H9 (cell line): ENCODE measurements at places on chromosomes 5 and 9. TPM values are rescaled to one million over a fixed set of nuclear protein-coding genes. Genes with fewer than 3 reads are reported as not detected.

The PCDHGA3 gene
- 0.88 and 0.94 TPM in 2 replicates for total RNA-seq

The PRDM9 gene
- total RNA-seq, result not detected in 2 replicates

The TEK gene
- 1.6 and 1.8 TPM in 2 replicates for total RNA-seq

The NEUROG1 gene
- total RNA-seq, result not detected in 2 replicates

The FBP1 gene
- 1.9 and 2.2 TPM in 2 replicates for total RNA-seq

The CCDC127 gene
- 9.0 and 9.4 TPM in 2 replicates for total RNA-seq

The SOHLH1 gene
- not detected in 2 replicates for total RNA-seq

The PCDHGA2 gene
- total RNA-seq, result 0.90 and 1.1 TPM in 2 replicates

The EIF4E1B gene
- 1.3 and 1.8 TPM in 2 replicates for total RNA-seq

GRCh38 chr9:121309833-121310425 is 42.0 kb downstream of the GSN start:
- DNase-seq, result no peak

DNA sequence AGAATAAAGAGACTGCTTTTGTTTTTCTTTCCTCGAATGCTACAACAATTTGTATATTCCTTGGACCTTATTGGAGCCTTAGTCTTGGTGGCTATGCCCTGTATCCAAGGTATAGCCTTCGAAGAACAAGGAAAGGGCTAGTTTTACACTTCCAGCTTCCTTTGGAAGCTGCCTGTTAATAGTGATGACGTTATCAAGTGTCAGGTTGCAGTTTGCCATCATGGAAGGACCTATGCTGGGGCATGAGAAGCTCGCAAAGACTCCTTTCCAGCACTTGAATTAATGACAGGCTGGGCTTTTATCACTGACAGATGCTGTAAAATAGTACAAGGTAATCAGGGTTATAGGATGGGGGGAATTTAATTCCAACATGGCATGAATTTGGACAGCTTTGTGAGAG is 157.9 kb downstream of the KDM4C start:
- DNase-seq, result no peak

DNA sequence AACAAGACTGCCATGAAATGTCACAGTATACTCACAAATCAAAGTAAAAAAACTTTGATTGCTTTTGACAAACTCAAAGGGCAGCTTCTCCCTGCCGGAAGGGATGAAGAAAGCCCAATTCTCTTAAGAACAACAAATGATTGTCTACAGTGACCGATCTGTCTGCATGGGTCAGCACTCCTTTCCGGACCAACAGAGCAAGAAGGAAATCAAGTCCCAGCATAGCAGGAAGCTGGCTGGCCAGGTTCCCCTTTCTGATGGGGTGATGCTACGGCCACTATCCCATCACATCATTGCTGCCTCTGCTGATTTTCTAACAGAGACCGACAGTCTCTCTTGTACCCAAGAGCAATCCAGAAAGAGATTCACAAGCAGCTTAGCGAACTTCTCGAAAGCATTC is 692 bp downstream of the C1QTNF3 start:
- no peak for DNase-seq

DNA sequence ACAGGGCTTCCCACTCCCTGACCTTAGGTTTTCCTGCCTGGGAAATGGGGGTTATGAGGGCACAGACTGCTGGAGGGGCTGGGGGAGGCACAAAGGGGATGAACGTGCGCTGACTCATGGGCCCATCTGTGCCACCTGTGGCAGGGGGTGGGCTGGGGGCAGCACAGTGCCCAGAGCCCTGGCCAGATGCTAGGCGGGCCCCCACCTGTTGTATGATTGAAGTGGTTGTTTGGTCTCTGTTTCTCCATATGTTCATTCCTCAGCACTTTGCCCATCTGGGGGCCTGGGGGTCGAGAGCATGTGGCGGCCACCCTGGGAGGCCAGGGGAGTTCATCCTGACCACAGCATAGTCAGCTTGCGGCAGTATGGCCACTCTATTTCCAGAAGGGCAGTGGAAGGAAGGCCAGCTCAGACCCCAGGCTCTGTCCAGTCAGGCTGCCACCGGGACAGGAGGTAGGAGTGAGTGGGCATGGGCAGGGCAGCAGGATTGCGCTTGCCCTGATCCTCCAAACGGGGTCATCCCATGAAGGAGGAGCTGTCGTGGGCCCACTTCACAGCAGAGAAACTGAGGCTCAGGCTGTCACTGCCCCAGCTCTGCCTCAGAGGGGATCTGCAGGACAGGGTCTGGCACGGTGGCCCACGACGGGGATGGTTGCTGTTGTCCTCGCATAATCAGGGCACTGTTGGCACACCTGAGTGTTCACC is 841 bp upstream of the NINJ1 start:
- no peak for DNase-seq

GRCh38 chr5:173014671-173015070 is 31.1 kb downstream of the ATP6V0E1 start:
- no peak for DNase-seq

- DNase-seq, result no peak
Observed at GRCh38 chr5:103391659-103392058, 133.1 kb downstream of the MACIR start.

DNA sequence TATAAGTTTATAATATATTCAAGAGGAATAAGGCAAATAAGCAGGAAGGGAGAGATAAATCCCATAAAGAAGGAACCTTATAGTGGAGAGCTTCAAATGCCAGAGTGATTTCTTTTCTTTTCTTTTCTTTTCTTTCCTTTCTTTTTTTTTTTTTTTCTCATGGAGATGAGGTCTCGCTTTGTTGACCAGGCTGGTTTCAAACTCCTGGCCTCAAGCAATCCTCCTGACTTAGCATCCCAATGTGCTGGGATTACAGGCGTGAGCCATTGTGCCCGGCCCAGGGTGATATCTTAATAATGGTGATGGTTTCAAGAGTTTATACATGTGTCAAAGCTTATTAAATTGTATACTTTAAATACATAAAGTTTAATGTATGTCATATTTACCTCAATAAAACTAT is 19.6 kb upstream of the FOCAD start:
- DNase-seq, result peak; percentile 54

- no peak for DNase-seq
Observed at GRCh38 chr9:110954822-110955291, 83.4 kb downstream of the LPAR1 start.

DNA sequence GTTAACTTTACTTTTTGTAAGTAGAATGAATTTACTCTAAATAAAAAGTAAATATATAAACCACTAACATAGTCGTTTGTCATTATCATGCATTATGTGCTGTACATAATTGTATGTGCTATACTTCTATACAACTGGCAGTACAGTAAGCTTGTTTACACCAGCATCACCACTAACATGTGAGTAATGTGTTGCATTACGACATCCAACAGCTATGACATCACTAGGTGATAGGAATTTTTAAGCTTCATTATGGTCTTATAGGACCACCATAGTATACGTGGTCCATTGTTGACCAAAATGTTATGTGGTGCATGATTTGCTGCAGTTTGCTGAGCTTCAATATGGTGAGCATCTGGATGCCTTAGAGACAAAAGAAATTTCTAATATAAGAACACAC is 819.1 kb upstream of the GRAMD2B start:
- DNase-seq, result no peak

- DNase-seq, result no peak
Observed at GRCh38 chr5:103743421-103743820, 180.8 kb upstream of the NUDT12 start.

- no peak for DNase-seq
Observed at GRCh38 chr5:133564921-133565565, 47.3 kb downstream of the FSTL4 start.

DNA sequence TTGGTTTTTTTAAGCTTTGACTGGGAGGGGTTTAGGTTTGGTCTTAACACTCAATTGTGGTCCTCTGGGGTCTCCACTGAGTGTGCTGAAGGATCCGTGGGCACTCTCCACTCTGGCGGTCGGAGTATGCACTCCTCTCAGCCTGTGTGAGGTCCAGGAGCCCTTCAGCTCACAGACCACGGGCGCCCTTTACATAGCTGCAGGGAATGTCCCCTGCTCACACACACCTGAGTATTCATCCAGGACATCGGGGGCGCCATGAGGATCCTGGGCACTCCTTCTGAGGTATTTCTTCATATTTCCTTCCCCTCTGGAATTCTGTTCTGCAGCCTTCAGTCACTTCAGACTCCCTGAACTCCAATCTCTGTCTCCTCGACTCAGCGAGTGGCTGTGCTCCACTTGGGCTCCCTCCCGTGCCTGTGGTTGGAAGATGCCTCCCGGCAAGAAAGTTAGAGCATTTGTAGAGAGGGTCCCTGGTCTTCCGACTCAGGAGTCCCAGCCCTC is 12.5 kb downstream of the TRIP13 start:
- no peak for DNase-seq

GRCh38 chr5:142716963-142717362 is 31.1 kb upstream of the FGF1 start:
- DNase-seq, result peak; percentile 82

- DNase-seq, result peak; percentile 63
Observed at GRCh38 chr9:115013998-115014397, 83.6 kb upstream of the TNFSF8 start.

GRCh38 chr5:79853676-79854418 is 137.2 kb downstream of the MTX3 start:
- no peak for DNase-seq

GRCh38 chr5:134555890-134556311 is 30.4 kb downstream of the JADE2 start:
- DNase-seq, result peak; percentile 61

DNA sequence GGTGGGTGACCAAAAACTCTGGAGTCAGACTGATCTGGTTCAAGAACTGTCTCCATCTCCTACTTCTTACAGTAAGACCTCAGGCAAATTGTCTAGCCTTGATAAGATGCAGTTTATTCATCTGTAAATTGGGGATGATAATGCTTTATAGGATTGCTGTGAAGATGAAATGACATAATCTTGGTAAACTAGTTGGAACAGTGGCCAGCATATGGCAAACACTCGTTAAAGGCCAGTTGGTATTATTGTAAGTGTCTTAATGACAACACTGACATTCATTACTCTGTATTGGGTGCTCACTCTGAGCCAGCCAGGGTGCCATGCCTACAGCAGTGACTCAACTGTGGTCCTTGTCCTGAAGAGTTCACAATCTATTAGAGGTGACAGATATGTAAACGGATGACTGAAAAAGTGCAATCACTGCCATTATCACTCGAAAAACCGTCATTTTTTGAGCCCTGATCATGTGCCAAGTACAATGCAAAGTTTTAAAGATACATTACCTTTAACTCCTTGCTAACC is 84.9 kb upstream of the HSPA9 start:
- DNase-seq, result no peak

DNA sequence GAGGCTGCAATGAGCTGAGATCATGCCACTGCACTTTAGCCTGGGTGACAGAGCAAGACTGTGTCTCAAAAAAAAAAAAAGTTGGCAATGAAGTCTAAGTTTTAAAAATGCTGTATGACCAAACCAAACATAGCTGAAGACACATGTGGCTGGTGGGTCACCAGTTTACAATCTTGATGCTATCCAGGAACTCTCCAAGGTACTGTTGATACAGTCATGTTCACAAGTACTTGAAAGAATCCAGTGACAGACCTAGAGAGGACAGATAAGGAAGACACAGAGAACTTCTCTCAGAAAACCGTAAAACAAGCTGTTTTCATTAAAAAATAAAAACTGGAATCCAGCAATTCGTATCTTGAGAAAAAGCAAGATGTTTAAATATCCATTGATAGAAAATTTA is 95.7 kb downstream of the ACTBL2 start:
- DNase-seq, result no peak

DNA sequence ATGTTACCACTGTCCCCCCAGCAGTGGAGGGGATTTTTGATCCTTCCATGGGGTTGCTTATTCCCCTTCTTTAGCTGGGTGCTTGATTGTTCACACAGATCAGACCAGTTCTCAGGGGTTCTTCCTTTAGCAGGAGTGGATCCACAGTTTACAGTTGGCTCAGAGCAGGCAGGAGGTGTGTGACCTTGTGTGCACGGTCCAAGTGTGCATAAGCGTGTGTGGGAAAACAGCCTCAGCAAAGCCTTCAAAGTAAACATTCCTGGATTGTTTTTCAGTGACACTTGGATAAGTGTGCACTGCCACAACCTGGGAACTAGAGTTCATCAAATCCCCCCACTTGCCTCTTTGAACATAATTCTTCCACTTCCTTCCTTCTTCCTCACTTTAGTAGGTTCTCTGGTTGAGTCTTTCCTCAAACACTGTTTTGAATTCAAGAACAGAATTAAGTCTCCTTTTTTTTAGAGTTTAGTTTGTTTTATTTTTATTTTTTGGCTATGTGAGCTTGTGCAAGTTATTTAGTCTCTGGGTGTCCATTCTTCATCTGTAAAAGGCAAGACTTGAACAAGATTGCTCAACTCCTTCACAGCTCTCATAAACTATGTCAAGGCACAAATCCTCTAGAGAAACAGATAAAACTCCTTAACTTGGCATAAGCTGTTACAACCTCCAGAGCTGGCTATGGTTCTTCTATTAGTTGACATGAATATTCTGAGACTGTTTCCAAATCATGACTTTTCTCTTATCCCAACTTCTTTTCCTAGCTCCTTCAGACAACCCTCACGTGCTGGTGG is 78.0 kb downstream of the OSMR start:
- DNase-seq, result no peak

DNA sequence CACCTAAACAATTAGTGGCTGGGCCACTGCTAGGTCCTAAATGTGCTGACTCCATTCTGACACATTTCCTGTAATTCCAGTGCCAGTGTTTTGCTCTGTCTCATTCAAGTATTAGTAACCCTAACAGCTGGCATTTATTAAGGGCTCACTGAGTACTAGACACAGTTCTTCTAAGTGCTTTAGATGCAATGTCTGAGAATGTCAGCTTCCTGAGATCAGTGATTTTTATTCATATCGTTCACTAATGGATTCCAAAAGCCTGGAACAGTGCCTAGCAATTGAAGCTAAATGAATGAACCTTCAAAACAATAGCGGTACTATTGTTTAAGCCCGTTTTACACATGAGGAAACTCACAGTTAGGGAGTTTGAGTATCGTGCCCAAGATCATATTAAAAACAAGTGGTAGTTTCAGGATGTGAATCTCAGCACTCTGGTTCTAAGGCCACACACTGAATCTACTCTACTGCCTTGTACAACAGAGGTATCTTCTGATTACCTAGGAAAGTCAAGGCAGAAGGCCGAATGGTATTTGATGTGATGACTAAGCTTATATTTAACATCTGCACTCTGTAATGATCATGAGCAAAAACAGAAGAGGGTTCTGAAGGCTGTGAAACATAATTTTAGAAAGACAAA is 304.0 kb downstream of the PJA2 start:
- DNase-seq, result no peak

- DNase-seq, result no peak
Observed at GRCh38 chr5:80348171-80348570, 28.4 kb downstream of the SPZ1 start.

GRCh38 chr5:142152384-142152732 is 43.8 kb downstream of the NDFIP1 start:
- no peak for DNase-seq
